ENCODE measurements at places on chromosomes 5 and 9.

GRCh38 chr9:121358751-121359150 is 11.3 kb downstream of the STOM start:
- no peak for DNase-seq

- no peak for DNase-seq
Measured at GRCh38 chr5:36323926-36324781, 22.5 kb upstream of the RANBP3L start.

- no peak for DNase-seq
Measured at GRCh38 chr5:130116462-130116861, 212.2 kb downstream of the CHSY3 start.

GRCh38 chr9:122912671-122912963 is 506 bp downstream of the ZBTB6 start:
- DNase-seq, result no peak

GRCh38 chr5:164188733-164189148 is 683.3 kb downstream of the MAT2B start:
- no peak for DNase-seq

Data from GM23248 (cell line).